ENCODE measurements at places on chromosomes 2 and 18. TPM values are rescaled to one million over a fixed set of nuclear protein-coding genes. Genes with fewer than 3 reads are reported as not detected.

CNRIP1 gene
- polyA plus RNA-seq = 26.0 TPM

DPP10 gene
- polyA plus RNA-seq = 13.9 TPM

C18orf63 gene
- polyA plus RNA-seq = 0.24 TPM

C1GALT1C1L gene
- 4.8 TPM for polyA plus RNA-seq

CRYGC gene
- not detected for polyA plus RNA-seq
